ENCODE measurements at places on chromosomes 16 and 17.

DNA sequence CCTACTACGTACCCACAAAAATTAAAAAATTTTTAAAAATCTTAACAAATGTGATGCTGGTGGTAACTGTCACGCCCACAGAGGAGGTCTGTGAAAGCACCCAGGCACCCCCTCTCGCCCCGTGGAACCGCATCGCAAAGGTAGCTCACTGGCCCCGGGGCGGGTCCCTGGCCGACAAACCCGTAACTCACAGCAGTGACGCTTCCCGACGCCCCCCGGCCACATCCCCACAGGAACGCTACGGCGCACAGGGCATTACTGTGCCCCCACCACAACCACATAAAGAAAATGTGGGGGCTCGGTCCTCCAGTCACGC lies 366 bp downstream of the ANKS3 start:
- DNase-seq = no peak

GRCh38 chr17:21134559-21134958 lies 7.8 kb downstream of the DHRS7B start:
- DNase-seq = no peak

GRCh38 chr16:84391151-84392030 lies 23.1 kb downstream of the ATP2C2 start:
- no peak for DNase-seq

- DNase-seq = no peak
Observed at GRCh38 chr16:1035066-1035415, 37.5 kb upstream of the SSTR5 start.

DNA sequence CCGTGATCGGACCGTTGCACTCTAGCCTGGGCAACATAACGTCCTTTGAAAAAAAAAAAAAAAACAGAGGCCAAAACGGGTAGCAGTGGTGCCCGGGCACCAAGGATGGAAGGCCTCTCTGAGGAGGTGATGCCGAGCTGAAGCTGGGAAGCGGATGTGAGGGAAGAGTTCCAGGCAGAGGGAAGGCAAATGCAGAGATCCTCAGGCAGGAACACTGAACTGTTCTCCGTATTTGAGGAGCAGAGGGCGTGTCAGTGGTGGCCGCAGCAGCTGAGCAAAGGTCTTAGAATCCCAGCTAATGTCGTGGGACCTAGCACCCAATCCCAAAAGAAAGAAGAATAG lies 656 bp upstream of the KCTD13 start:
- DNase-seq = no peak

DNA sequence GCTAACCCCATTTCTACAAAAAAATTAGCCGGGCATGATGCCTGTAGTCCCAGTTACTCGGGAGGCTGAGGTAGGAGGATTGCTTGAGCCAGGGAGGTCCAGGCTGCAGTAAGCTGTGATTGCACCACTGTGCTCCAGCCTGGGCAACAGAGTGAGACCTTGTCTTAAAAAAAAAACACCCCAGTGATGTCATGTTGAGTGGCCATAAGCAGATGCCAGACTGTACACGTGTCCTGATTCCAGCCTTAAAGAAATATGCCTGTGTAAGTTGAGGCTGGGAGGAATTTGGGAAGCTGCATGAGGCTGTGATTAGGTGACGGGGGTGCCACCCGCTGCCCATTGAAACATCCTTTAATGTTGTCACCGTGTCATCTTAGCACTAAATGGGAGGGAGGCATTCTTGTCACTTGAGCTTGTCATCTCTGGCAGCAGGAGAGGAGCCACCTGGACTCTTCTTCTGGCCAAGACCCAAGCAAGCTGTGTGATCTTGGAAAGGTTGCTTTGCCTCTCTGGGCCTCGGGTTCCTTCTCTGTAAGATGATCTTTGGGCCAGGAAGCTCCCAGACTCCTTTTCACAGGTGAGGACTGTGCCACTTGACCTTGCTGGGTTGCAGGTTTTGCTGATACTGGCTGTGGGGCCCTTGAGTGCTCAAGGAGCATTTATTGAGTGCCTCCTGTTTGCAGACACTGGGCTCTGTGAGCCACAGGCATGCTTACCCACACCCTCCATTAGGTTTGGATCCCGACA lies 98.3 kb upstream of the CIBAR2 start:
- DNase-seq = no peak

DNA sequence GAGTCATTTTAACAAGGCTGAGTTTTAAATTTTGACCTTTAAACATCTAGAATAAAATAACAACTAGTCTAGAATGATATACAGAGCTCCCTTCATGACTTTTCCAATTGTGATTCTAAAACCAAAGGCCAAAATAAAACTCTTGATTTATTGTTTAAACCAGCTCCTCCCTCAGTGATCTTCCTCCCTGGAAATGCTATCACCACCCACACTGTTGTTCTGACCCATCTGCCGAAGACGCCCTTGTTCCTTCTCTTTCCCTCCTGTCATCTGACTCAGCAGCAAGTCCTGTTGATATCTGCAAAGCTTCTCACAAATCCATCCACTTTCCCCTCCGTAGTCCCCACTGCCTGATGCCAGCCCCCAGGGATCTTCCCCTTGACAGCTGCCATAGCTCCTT lies 231.6 kb upstream of the DYNLRB2 start:
- DNase-seq = no peak

DNA sequence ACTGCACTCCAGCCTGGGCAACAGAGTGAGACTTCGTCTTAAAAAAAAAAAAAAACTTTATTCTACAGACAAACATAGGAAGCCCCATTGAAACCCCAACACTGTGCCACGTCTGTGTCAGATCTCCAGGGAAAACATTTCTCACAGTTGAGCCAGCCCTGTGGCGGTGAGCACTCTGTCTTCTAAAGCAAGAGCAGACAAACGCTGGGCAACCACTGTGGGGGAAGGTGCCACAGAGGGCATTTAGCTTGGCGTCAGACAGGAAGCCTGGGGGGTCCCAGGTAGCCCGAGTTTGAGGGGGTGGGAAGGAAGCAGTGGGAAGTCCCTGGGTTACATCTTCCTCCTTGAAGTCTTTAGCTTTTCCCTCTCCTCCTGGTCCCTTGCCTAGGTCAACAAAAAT lies 16.0 kb downstream of the C17orf100 start:
- DNase-seq = no peak

DNA sequence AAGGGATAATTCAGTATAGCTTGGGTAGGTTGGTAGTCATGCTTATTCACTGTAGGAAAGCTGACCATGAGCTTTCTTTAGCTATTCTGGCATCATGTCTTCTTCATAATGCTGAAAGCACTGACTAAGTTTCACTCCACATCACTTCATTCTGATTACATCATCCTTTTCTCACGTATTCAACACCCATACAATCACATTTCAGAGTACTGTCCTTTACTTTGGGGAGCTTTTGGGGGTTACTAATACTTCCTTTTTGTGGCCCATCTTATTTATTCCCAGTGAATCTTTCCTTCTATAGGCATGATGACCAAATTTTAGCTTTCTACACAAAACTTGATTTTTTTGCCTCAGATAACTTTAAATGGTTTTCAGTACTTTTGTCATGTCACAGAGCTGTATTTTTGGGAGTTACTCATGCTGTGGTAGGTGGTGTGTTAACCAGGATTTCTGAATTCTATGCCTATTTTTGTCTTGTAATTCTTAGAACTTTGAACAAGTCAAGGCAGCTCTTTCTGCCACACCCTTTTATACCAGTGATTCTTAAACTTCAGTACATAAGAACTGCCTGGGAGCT lies 23.5 kb downstream of the TADA2A start:
- no peak for DNase-seq

DNA sequence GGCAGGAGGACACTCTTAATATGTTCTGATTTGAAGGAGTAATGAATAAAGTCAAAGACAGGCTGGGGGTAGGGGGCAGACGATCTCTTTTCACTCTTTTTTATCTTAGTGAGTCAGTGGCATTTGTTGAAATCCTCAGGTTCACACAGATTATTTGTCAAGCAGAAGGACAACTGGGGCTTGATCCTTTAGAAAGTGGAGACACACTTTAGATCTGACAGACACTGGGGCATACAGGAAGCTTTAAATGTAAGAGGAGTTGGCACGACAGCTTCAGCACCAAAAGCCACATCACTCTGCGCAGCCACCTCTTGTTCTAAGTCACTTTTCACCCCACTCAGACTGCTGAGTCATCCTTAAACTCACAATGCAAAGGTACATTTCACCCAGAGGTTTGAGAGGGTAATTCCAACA lies 121.5 kb downstream of the STXBP4 start:
- DNase-seq = peak; percentile 67

DNA sequence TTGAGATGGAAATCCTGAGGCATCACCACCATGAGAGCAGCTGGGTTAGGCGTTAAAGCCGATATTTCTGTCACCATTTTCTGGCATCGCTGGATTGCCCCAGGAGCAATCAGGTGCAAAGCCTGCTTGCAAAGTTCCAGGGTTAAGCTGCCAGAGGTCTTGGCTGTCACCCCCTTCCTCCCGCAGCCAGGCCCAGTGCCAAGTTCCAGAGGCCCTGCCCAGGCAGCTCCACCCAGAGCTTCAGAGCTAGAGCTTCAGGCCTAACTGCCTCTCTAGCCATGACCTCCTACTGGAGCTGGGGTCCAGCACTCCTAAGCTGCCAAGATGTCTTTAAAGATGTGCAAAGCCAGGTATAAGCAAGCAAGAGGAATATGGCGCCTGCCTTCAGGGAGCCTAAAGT lies 8.8 kb upstream of the TMEM238L start:
- DNase-seq = no peak

DNA sequence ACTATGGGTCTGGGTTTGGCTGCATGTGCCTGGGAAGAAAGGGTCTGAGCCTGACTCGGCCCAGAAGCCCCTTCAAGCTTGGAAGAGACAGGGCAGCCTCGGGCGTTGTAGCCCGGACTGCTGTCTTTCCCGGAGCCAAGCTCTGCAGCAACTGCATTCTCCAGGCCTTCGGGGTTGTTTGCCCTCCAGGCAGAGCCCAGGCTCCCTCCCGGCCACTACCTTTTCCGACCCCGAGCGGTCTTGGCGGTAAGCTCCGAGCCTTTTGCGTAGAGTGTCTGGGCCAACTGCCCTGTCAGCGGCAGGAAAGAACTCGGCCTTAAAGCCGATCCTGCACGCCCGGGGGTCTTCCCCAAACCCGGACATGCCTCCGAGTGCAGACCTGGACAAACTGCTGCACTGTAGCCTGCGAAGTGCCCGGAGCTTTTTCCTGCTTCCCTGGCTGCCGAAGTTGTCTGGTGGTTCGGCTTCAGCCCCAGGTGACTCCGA lies 1.3 kb downstream of the LHX1 start:
- no peak for DNase-seq

- no peak for DNase-seq
Observed at GRCh38 chr16:4859190-4859899, 12.1 kb downstream of the UBN1 start.

- DNase-seq = no peak
Observed at GRCh38 chr16:66443269-66443652, 16.2 kb downstream of the BEAN1 start.

DNA sequence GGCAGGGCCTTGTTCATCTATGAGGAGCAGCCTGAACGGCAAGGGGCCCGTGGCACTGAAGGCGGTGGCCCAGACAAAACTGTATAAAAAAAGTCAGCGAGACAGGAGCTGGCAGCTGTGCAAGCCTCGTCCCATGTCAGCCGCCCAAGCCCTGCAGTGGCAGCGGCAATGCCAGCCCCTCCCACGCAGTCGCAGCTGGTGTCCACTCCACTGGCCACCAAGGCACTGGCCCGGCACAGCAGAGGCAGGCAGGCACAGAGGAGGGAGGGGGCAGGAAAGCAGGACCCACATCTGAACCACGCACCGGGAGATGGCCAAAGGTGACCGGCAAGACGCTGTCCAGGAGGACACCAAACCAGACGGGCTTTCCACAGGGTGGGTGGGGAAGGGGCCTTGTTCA lies 15.9 kb upstream of the C16orf95 start:
- DNase-seq = no peak

DNA sequence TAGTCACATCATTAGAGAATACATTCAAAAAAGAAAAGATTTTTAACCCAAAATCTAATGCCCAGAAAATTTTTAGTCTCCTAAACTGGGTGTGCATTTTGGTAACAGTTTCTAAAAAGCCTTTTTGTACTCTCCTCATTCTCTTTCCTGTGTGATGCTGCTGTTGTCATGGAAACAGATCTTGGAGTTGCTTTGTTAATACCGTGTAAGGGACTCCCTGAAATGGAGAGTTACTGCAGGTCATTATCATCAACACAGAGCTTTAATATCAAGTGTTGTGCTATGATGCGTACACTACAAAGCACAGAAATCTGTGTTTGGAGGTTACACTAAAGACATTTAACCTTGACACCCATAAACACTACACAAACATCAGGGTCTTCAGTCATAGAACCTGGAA lies 216.3 kb downstream of the PRKCA start:
- no peak for DNase-seq

GRCh38 chr17:64085650-64086005 lies 44.3 kb downstream of the ERN1 start:
- DNase-seq = no peak

GRCh38 chr16:27243725-27244362 lies 24.7 kb downstream of the NSMCE1 start:
- DNase-seq = no peak

DNA sequence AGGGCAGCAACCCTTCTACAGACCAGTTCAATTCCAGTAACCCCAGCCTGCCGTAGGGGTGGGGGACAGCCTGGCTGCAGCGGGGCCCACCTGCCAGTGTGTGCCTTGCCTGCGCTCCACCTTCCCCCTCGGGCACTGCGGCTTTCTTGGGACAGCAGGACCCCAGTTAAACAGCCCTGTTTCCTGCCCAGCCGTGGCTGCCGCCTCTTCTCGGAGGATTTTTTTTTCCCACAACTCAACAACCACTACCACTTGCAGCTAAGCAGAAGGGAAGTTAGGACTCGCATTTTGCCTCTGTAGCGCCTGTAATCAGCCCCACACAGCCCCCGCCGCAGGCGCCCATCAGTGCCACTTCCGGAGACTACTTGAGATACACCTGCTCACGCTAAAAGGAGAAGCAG lies 76.1 kb downstream of the RAI1 start:
- peak; percentile 33 for DNase-seq

- no peak for DNase-seq
Observed at GRCh38 chr17:53033297-53033696, 789.4 kb upstream of the KIF2B start.

GRCh38 chr16:83046664-83047063 lies 419.9 kb downstream of the CDH13 start:
- no peak for DNase-seq

GRCh38 chr17:73801455-73802100 lies 157.3 kb upstream of the SDK2 start:
- no peak for DNase-seq

GRCh38 chr16:73735018-73735417 lies 561.6 kb upstream of the PSMD7 start:
- DNase-seq = no peak
